RWPE2 (cell line): ENCODE measurements at places on chromosomes 6 and 20.
A peak's percentile ranks its signal among the peaks of the same experiment; 100 is the strongest.

GRCh38 chr6:139016337-139017213 is 12.0 kb upstream of the ABRACL start:
- H3K4me3 ChIP-seq, result no peak overlapping the region
- no peak for DNase-seq
- H3K27me3 ChIP-seq, result no peaks in the 10 kb centered on the region
- H3K27ac ChIP-seq, result no peak overlapping the region

DNA sequence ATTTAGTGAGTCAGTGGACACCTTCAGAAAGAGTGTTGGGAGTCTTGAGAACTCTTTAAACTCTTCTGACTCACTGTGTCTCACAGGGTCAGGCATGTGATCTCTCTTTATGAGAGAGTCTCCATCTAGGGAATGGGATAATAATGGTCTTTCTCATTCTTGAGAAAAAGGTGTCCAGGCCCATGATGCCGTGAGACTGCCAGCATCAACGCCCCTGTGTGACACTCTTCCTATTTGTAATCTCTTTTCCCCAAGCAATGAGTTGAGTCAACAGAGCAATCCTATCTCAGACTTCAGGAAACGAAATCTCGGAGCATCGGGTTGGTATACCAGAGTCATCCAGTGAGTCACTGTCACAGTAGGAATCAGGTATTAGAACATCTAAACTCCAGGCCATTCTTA is 82.3 kb upstream of the BMP2 start:
- DNase-seq, result no peak
- no peak overlapping the region for H3K4me3 ChIP-seq
- peaks cover 10% of the 10 kb centered on the region for H3K4me1 ChIP-seq
- no peaks in the 10 kb centered on the region for H3K27me3 ChIP-seq
- H3K27ac ChIP-seq, result peak overlapping the region; percentile 34
- H3K36me3 ChIP-seq, result no peaks in the 10 kb centered on the region

DNA sequence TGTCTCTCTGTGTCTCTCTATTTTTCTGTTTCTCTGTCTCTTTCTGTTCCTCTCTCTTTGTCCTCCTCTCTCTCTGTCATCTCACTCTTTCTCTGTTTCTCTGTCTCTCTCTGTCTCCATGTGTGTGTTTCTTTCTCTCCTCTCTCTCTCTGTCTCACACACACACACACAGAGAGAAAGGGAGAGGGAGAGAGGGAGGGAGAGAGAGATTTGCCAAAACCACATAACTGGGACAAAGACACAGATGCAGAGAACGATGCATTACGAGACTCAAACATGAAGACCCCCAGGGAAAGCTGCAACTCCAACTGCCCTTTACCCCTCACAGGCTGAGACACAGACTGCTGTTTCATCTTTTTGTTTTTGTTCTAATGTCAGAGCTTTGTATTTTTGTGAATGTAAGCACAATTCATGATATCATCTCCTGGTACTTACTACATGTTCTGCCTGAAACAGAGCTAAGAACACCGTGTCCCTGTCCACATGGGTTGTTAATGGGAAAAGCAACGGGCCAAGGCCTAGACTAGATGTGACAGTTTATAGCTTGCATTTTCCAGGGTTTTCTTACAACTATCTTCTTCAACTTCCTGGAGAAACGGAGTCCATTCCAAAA is 177.1 kb upstream of the ARID1B start:
- H3K4me3 ChIP-seq, result no peak overlapping the region
- no peaks in the 10 kb centered on the region for H3K27me3 ChIP-seq
- no peak for DNase-seq
- no peak overlapping the region for H3K27ac ChIP-seq
- H3K36me3 ChIP-seq, result no peaks in the 10 kb centered on the region
- H3K4me1 ChIP-seq, result no peaks in the 10 kb centered on the region

DNA sequence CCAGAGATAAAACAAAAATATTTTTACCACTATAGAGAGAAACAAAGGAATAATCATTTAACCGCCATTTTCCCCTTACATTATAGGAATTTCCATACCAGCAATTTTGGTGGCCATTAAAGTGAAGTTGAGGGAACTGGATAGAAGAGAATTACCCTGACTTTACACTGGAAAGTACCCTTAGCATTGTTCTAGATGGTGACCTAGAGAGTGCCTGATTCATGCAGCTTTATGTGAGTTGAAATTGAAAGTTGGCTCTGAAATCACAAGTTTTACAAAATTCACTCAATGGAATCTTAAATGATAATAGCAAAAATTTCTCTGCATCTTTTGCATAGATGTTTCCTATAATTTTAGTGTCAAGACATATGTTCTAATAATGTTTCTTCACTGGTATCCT is 55.7 kb upstream of the PREP start:
- H3K4me3 ChIP-seq, result no peak overlapping the region
- peaks cover 20% of the 10 kb centered on the region for H3K4me1 ChIP-seq
- H3K27ac ChIP-seq, result peak overlapping the region; percentile 96
- no peak for DNase-seq

GRCh38 chr6:1930356-1930755 is 315.0 kb downstream of the GMDS start:
- H3K36me3 ChIP-seq, result no peaks in the 10 kb centered on the region
- no peak for DNase-seq
- no peaks in the 10 kb centered on the region for H3K4me1 ChIP-seq
- H3K4me3 ChIP-seq, result no peak overlapping the region

GRCh38 chr6:159540152-159540551 is 152.9 kb downstream of the SOD2 start:
- no peak for DNase-seq
- H3K27me3 ChIP-seq, result peaks cover 18% of the 10 kb centered on the region
- no peaks in the 10 kb centered on the region for H3K36me3 ChIP-seq

DNA sequence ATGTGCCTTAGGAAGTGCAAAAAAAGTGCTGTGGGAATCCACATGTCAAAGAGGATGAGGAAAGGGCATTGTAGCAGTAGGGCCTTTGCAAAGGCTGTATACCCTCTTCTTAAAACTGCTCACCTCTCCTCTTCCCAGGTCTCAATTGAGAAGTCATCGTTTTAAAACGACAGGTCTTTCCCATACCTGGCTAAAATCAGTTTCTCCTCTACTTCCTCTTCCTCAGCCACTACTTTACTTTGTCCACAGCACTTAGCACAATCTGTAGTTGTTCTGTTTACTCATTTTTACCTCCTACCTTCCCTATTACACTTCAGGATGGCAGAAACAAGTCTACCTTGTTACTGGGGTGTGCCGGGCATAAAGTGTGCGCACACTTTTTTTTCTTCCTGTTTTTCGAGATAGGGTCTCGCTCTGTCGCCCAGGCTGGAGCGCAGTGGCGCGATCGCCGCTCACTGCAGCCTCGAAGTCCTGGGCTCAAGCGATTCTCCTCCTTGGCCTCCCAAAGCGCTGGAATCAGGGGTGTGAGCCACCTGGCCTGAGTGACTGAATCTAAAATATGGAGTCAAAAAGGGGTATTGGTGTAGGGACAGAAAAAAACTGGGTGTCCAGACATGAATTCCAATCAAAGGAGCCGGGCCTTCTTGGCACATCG is 9.8 kb upstream of the ELOVL5 start:
- peak overlapping the region; percentile 42 for H3K4me3 ChIP-seq
- peaks cover 14% of the 10 kb centered on the region for H3K4me1 ChIP-seq
- H3K27ac ChIP-seq, result peak overlapping the region; percentile 66
- H3K27me3 ChIP-seq, result no peaks in the 10 kb centered on the region
- no peak for DNase-seq

GRCh38 chr6:6545616-6546317 is 42.8 kb upstream of the LY86 start:
- no peak for DNase-seq
- H3K4me3 ChIP-seq, result peak overlapping the region; percentile 6
- H3K4me1 ChIP-seq, result no peaks in the 10 kb centered on the region
- H3K36me3 ChIP-seq, result no peaks in the 10 kb centered on the region
- no peak overlapping the region for H3K27ac ChIP-seq

DNA sequence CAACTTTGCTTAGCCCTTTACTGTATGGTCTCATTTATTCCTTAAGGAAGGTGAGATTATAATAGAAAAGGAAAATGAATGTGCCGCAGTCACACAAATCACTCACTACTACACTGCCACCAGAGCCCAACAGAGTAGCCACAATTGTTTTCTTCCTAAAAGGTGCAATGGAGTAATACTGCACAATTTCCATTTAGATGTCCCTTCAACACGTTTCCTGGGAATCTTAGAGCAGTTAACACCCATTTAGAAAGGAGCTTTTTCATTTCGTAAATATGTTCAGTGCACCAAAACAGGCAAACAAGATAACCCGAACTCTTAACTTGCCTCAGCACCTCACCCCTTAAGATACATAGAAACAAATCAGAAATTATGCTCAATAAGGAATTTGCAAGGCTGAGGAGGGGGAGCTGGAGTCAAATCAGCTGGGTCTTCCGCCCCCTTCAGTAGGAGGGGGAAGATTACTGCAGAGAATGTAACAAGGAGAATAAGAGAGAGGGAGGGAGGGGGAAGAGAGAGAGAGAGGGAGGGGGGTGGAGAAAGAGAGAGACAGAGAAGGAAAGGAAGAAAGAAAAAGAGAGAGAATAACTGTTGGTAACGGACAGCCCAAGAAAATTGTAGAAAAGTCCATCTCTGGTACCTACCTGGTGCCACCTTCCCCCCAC is 155.5 kb downstream of the BCAS1 start:
- H3K27ac ChIP-seq, result peak overlapping the region; percentile 36
- H3K4me1 ChIP-seq, result peaks cover 51% of the 10 kb centered on the region
- H3K27me3 ChIP-seq, result no peaks in the 10 kb centered on the region
- H3K36me3 ChIP-seq, result no peaks in the 10 kb centered on the region
- DNase-seq, result peak; percentile 4
- H3K4me3 ChIP-seq, result peak overlapping the region; percentile 30

GRCh38 chr6:139879823-139880356 is 505.4 kb upstream of the CITED2 start:
- H3K36me3 ChIP-seq, result no peaks in the 10 kb centered on the region
- peaks cover 9% of the 10 kb centered on the region for H3K4me1 ChIP-seq
- DNase-seq, result no peak
- H3K27me3 ChIP-seq, result no peaks in the 10 kb centered on the region

- no peaks in the 10 kb centered on the region for H3K4me1 ChIP-seq
- H3K36me3 ChIP-seq, result no peaks in the 10 kb centered on the region
- H3K4me3 ChIP-seq, result no peak overlapping the region
- H3K27ac ChIP-seq, result no peak overlapping the region
- peaks cover 13% of the 10 kb centered on the region for H3K27me3 ChIP-seq
- DNase-seq, result no peak
These were observed 15.2 kb downstream of the COL19A1 start for GRCh38 chr6:69881322-69882151.

- H3K4me1 ChIP-seq, result no peaks in the 10 kb centered on the region
- no peaks in the 10 kb centered on the region for H3K36me3 ChIP-seq
- no peak overlapping the region for H3K4me3 ChIP-seq
- H3K27me3 ChIP-seq, result no peaks in the 10 kb centered on the region
These were observed 71.7 kb upstream of the TRAF3IP2 start for GRCh38 chr6:111677249-111677990.

- no peaks in the 10 kb centered on the region for H3K36me3 ChIP-seq
- H3K27me3 ChIP-seq, result no peaks in the 10 kb centered on the region
- H3K4me3 ChIP-seq, result no peak overlapping the region
- peak overlapping the region; percentile 87 for H3K27ac ChIP-seq
These were observed 51.4 kb downstream of the TGM2 start for GRCh38 chr20:38113401-38114325.

GRCh38 chr6:35258858-35259193 is 709 bp upstream of the ZNF76 start:
- no peaks in the 10 kb centered on the region for H3K27me3 ChIP-seq
- peak overlapping the region; percentile 86 for H3K4me3 ChIP-seq
- peak overlapping the region; percentile 80 for H3K27ac ChIP-seq
- no peak for DNase-seq
- H3K36me3 ChIP-seq, result no peaks in the 10 kb centered on the region

GRCh38 chr6:71544906-71545305 is 256.3 kb downstream of the OGFRL1 start:
- no peaks in the 10 kb centered on the region for H3K36me3 ChIP-seq
- H3K4me3 ChIP-seq, result no peak overlapping the region
- no peak for DNase-seq
- H3K27me3 ChIP-seq, result no peaks in the 10 kb centered on the region
- no peak overlapping the region for H3K27ac ChIP-seq

GRCh38 chr6:37556881-37557644 is 57.4 kb upstream of the CCDC167 start:
- H3K36me3 ChIP-seq, result no peaks in the 10 kb centered on the region
- no peak overlapping the region for H3K27ac ChIP-seq
- no peak overlapping the region for H3K4me3 ChIP-seq
- no peak for DNase-seq
- H3K27me3 ChIP-seq, result no peaks in the 10 kb centered on the region

- DNase-seq, result no peak
- H3K27ac ChIP-seq, result no peak overlapping the region
- no peak overlapping the region for H3K4me3 ChIP-seq
- no peaks in the 10 kb centered on the region for H3K27me3 ChIP-seq
- H3K36me3 ChIP-seq, result no peaks in the 10 kb centered on the region
These were observed 174.8 kb upstream of the RREB1 start for GRCh38 chr6:6932968-6933367.

GRCh38 chr6:139407718-139408222 is 33.3 kb upstream of the CITED2 start:
- H3K36me3 ChIP-seq, result no peaks in the 10 kb centered on the region
- H3K4me3 ChIP-seq, result no peak overlapping the region
- peak overlapping the region; percentile 48 for H3K27ac ChIP-seq
- DNase-seq, result no peak
- peaks cover 15% of the 10 kb centered on the region for H3K4me1 ChIP-seq

- peak; percentile 96 for DNase-seq
- H3K27me3 ChIP-seq, result no peaks in the 10 kb centered on the region
- H3K27ac ChIP-seq, result peak overlapping the region; percentile 92
- H3K4me1 ChIP-seq, result peaks cover 56% of the 10 kb centered on the region
- H3K36me3 ChIP-seq, result peaks cover 39% of the 10 kb centered on the region
These were observed 21.3 kb upstream of the TLDC2 start for GRCh38 chr20:36854348-36855240.

- H3K27ac ChIP-seq, result no peak overlapping the region
- H3K27me3 ChIP-seq, result peaks cover 5% of the 10 kb centered on the region
- H3K36me3 ChIP-seq, result no peaks in the 10 kb centered on the region
These were observed 41.2 kb downstream of the LRFN2 start for GRCh38 chr6:40545954-40546353.

GRCh38 chr6:18036781-18037180 is 49.3 kb upstream of the KIF13A start:
- no peak overlapping the region for H3K27ac ChIP-seq
- no peak for DNase-seq
- no peak overlapping the region for H3K4me3 ChIP-seq
- no peaks in the 10 kb centered on the region for H3K27me3 ChIP-seq

GRCh38 chr20:1832634-1833033 is 62.6 kb upstream of the SIRPA start:
- DNase-seq, result no peak
- no peaks in the 10 kb centered on the region for H3K27me3 ChIP-seq
- no peak overlapping the region for H3K4me3 ChIP-seq
- no peaks in the 10 kb centered on the region for H3K36me3 ChIP-seq
- H3K27ac ChIP-seq, result no peak overlapping the region

GRCh38 chr20:10034717-10035571 is at the start of gene ANKEF1:
Gene ANKEF1 (plus strand): TSS chr20:10034987. CDS start chr20:10038302, 3,315 bp downstream.
- DNase-seq, result peak; percentile 89
- H3K4me3 ChIP-seq, result peak within 1 kb of the TSS; percentile 49
- peaks cover 11% of the 10 kb centered on the region for H3K4me1 ChIP-seq

- H3K4me1 ChIP-seq, result peaks cover 20% of the 10 kb centered on the region
- H3K36me3 ChIP-seq, result no peaks in the 10 kb centered on the region
- no peaks in the 10 kb centered on the region for H3K27me3 ChIP-seq
These were observed 866.5 kb downstream of the KIF16B start for GRCh38 chr20:15706719-15707118.
